NCI-H1092 treated with DMSO at 0.1 percent for 48 hours (cell line): ENCODE measurements at places on chromosomes 2 and 18.
A peak's percentile ranks its signal among the peaks of the same experiment; 100 is the strongest.

- DNase-seq: no peak
Observed at GRCh38 chr2:657766-658165, 19.4 kb downstream of the TMEM18 start.

- DNase-seq: no peak
Observed at GRCh38 chr2:54639609-54640008, 83.9 kb upstream of the EML6 start.

DNA sequence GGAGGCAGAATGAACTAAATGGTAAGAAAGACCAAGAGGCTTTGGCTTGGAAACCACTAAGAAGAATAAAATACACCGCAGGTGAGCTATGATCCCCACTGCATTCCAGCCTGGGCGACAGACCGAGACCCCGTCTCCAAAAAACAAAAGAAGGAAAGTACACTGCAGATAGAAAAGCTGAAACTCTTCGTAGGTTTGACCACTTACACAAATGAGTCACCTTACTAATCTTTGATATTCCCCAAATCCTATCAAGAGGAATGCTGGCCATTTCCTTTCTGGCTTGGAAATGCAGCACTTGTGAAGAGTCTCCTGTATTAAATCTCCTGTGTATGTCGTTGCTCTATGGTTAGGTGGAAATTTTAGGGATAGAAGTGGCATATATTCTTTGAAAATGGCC is 108.8 kb downstream of the MTCL1 start:
- no peak for DNase-seq

- DNase-seq: no peak
Observed at GRCh38 chr18:55249550-55249949, 290.3 kb upstream of the CCDC68 start.

DNA sequence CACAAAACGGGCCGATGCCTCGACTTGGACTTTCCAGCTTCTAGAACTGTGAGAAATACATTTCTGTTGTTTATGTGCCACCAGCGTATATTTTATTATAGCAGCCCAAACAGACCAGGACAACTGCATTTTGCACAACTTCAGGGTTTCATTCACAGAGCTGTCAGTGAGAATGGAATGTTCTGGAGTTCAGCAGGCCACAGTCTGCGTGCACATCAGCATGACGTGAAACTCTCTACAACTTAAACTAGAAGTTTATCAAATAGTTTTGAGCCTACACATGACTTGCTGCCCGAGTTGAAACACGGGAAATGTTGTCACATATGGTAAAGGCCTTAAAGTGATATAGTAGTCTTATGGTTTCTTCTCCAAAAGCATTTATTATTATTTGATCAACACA is 3.9 kb upstream of the TRIB2 start:
- DNase-seq: no peak

- no peak for DNase-seq
Observed at GRCh38 chr2:166658901-166659300, 164.9 kb upstream of the SCN7A start.

DNA sequence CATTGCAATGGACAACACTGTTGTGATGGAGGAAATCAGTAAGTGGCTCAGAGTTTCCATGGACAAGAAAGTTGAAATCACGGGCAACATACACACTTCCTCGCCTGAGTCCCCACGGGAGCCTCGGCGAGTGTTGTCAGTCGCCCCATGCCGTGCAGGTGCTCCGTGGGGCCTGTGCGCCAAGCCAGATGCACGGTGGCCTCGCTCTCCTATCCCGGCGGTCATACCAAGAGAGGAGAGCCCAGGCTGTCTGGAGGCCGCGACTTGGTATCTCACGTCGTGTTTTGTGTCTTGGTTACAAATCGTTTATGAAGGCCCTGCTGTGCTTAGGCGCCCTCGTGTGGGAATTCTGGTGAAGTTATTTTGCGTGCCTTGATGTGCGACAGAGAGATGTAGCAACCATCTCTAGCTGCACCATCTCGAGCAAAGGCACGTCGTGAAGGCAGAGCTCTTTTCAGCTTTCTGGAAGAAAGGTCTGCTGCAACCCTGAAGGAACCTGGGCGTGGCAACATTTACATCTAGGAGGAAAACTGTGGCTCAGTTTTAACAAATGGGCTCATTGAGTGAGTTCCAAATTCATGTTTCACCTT is 21.8 kb downstream of the ATG4B start:
- peak; percentile 30 for DNase-seq

GRCh38 chr18:44178476-44178875 is 502.2 kb upstream of the SETBP1 start:
- no peak for DNase-seq

GRCh38 chr2:61640406-61640805 is 102.2 kb upstream of the XPO1 start:
- no peak for DNase-seq

GRCh38 chr2:64153811-64154210 is 9.6 kb upstream of the PELI1 start:
- DNase-seq: no peak

- no peak for DNase-seq
Observed at GRCh38 chr18:59623456-59624368, 73.5 kb downstream of the CCBE1 start.

- DNase-seq: peak; percentile 64
Observed at GRCh38 chr2:221572821-221573429, 821 bp upstream of the EPHA4 start.

- no peak for DNase-seq
Observed at GRCh38 chr2:195575016-195575415, 82.0 kb upstream of the SLC39A10 start.

- DNase-seq: no peak
Observed at GRCh38 chr2:18750672-18751554, 161.5 kb upstream of the NT5C1B start.

DNA sequence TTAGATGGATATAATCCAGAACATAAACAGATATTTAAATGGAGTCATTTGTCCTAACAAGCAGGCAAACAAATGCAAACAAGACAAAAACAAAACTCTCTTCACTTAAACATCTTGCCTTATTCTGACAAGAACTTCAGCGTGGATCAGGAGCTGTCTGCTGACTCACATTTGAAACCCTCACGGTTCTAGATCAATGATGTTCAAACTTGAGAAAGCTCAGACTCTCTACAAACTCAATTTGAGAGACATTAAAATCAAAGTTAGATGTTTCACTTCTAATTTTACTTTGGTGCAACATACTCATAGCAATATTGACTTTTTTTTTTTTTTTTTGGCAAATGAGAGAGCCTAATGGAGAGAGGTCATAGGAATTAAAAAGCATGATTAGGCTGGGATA is 362.8 kb upstream of the SLC14A2 start:
- no peak for DNase-seq

DNA sequence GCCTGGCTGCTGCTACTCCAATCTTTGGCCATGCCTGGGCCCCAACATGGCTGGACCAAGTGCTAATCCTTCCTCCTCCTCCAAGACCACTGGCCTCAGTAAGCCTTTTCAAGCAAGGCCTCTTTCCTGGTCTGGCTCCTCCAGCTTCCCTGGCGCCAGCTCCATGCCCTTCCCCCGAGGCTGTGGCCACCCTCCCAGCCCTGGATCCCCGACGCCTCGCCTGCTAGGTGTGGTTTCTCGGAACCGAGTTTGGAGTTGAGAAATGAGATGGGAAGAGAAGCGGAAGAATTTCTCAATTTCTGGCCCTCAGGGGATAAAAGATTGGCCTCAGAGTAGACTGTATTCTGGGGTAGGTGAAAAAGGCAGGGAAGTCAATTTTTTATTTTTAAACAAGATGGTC is 46.4 kb downstream of the ADCY3 start:
- no peak for DNase-seq
